ENCODE measurements at places on chromosomes 4 and X.

GRCh38 chr4:184613405-184613804 is 35.8 kb downstream of the CASP3 start:
- DNase-seq, result no peak

DNA sequence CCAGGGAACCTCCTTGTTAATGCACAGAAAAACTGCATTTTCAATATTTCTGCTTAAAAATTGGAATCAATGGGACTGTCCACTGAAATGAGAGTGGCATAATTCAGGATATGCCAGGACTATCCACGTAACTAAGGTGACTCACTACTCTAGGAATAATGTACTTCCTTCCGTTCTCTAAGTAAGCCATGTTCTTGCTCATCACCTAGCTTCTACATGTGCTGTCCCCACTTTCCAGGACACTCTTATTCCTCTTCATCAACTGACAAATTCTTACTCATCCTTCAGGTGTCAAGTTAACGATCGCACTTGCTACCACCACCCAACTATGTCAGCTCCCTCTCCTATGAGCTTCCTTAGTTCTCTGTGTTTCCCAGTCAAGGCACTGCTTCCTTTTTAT is 342.8 kb upstream of the F9 start:
- no peak for DNase-seq

- DNase-seq, result no peak
Observed at GRCh38 chrX:21374994-21375707, 933 bp downstream of the CNKSR2 start.

DNA sequence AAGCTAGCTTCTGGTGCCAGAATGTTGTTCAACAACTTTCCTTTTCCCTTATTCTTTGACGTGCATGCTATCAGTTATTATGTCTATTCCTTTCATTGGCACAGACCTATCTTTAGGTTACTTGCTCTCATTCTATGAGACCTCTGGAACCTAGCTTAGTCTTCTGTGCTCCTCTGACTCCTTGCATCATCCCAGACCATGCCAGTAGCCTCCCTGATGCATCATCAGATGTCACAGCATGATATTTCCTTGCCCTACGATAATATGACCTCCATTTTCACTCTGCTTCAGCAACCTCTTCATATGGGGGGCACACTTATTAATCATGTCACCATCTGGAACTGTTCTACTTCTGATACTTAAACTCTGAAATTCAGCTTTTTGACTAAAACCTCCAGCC is 37.2 kb downstream of the CLCN5 start:
- DNase-seq, result no peak

DNA sequence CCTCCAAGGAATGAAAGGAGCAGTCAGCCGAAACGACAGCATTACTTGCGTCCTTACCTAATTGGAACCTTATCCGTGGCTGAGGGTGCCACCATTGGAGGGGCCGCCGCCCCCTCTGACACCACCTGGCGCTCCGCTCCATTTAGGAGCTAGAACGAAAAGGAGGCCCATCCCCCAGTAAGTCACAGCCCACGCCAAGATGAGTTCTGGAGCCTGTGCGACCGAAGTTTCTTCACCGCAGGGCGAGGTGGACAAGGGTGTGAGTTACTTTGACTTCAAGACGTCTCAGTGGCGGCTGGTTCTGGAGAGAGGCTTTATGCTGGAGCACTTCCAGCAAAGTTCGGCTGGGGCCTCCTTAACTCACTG is 729 bp upstream of the IRF2 start:
- no peak for DNase-seq

Measured in posterior cingulate gyrus (tissue), 11 donors.